ENCODE measurements at places on chromosomes 4 and X.

- DNase-seq: no peak
Observed at GRCh38 chr4:32624943-32625603, 1904.9 kb downstream of the PCDH7 start.

GRCh38 chrX:106734827-106735226, 8.3 kb downstream of the RNF128 start:
- no peak for DNase-seq

- DNase-seq: no peak
Observed at GRCh38 chr4:152785639-152786615, 6.2 kb downstream of the ARFIP1 start.

- DNase-seq: no peak
Observed at GRCh38 chr4:40150932-40151331, 45.9 kb upstream of the RHOH start.

- no peak for DNase-seq
Observed at GRCh38 chr4:83231620-83232076, 53.0 kb downstream of the COQ2 start.

GRCh38 chr4:74057588-74057987, 19.1 kb upstream of the CXCL3 start:
- no peak for DNase-seq

- no peak for DNase-seq
Observed at GRCh38 chr4:1337376-1337831, 9.6 kb upstream of the UVSSA start.

DNA sequence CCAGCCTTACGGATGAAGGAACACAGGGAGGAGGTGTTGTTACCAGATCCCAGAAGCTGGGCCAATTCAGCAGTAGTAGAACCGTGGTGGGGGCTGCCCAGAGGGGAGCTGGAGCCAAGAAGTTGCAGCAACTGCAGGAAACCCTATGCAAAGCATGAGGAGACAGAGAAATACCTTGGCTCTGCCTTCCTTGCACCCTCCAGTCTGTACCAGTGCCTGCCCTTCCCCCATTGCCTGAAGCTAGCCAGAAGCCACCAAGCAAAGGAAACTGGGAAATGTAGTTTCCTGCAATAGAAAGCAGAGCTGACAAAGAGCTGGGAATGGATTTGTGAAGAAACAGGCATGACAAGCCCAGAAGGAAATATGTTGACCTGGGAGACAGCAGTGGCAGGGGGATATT, 108.7 kb upstream of the FUNDC1 start:
- no peak for DNase-seq

DNA sequence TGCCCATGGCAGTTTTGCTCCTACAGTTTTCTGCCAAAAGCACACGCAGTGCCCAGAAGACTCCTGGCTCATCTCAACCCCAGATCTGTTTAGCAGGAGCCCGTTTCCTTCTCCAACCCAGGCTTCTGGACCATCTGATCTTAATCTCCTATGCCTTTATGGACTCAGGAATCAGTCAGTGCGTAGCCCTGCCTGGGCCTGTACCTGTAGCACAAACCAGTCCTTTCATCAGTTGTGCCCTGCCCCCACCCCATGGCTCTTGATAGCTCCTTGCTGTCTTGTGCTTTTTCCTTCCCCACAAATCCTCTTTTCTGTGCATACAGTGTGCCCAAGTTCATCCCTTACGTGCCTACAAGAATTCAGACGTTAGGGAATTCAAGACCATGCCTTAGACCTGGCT, 1.5 kb downstream of the ZNF718 start:
- DNase-seq: no peak

DNA sequence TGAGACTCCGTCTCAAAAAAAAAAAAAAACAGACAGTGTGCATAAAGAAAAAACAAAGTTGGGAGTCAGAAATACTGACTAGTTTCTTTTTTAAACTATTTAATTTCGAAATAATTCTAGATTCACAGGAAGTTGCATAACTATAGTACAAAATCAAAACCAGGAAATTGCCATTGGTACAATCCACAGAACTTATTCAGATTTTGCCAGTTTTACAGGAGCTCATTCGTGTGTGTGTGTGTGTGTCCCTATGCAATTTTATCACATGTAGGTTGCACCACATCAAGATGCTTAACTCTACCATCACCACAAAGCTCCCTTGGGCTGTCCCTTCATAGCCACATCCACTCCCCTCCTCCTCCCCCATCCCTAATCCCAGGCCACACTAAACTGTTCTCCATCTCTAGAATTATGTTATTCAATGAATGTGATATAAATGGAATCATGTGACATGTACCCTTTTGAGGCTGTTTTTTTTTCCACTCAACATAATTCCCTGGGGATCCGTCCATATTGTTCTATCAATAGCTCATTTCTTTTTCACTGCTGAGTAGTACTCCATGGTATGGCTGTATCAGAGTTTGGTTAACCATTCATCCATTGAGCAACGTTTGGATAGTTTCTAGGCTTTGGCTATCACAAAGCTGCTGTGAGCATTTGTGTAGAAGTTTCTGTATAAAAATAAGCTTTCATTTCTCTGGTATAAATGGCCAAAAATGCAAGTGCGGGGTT, 16.3 kb upstream of the DDX3X start:
- no peak for DNase-seq

DNA sequence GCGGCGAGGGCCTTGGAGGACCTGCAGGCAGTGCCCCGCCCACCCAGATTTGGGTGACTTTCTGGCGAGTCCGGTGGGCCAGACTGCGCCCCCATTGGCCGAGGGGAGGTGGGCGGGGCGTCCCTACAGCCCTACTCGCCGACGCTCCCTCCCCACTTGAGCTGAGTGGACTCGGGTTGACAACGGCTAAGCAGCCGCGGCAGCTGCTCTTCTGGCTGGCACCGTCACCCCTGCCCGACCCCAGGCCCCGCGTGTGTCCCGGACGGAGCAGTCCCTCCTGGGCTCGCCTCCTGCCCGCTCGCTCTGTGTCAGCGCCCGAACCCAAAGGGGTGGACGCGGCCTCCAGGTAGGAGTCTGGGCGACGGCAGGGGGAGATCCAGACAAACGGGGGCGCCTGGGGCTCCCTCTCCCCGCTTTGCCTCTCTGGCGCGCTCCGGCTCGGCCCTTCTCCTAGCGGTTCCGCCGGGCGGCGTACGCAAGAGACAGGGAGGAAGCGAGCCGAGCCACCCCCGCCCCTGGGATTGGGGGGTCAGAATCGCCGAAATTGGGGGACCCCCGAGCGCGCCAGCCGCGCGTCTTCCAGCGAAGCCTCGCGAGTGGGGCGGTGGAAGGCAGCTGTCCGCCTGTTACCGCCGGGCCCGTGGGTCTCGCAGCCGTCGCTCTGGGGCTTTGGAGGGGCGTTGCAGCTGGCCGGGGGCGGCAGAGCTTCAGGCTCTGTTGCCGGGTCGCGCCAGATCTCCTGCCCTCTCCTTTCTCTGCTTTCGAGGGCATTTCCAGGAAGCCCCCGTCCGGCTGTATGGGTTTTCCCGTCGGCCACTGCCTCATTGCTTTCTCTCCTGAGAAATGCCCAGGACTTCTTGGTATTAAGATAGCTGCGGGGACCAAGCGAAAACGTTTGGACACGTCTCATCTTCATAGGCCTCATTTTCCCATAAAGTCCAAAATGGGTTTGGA, 46.3 kb downstream of the STARD8 start:
- DNase-seq: no peak

DNA sequence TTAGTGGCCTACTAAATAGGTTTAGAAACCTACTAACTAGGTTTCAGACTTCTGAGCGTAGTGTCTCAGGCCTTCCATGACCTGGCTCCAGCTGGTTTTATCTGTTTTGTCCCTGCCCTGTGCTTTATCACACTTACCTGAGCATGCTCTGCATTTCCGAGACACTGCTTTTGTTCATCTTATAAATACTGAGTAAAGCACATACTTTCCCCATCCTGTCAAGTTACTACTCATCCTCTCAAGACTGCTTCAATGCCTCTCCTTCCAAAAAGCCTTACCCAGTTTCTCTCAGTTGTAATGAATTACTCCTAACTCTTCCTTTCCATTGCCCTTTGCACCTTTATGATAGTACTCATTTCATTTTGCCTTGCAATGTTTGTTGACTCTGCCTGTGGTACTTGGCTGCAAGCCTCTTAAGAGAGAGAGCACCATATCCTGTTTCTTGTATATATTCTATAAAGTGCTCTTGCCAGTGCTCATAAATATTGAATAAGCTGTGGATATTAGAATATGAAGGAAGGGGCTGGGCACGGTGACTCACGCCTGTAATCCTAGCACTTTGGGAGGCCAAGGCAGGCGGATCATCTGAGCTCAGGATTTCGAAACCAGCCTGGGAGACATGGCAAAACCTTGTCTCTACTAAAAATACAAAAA, 34.4 kb downstream of the SLAIN2 start:
- DNase-seq: no peak

- DNase-seq: no peak
Observed at GRCh38 chr4:39714166-39714565, 16.2 kb downstream of the UBE2K start.

DNA sequence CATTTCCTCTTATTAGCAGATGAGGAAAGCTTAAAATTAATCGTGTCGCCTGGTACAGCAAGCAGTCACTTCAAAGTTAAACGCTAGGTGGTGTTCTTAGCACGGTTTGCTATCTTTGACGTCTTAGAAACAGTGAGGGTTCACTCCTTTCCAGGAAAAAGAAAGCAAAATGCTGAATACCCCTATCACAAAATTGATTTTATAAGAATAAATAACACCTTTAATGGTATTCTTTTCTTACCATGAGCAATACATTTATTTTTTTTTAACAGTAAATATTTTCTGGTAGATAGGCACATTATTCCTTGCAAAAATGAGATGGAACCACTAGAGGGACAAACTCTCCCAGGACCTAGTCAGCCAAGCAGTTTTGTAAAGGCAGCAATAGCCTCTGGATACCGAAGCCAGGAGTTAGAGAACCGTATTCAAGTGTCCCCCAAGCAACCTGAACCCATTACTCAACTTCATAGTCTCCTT, 153.9 kb downstream of the KDR start:
- no peak for DNase-seq

GRCh38 chr4:47837094-47837907, 566 bp downstream of the CORIN start:
- no peak for DNase-seq

- no peak for DNase-seq
Observed at GRCh38 chr4:150321113-150321512, 242.9 kb downstream of the DCLK2 start.

GRCh38 chr4:1882850-1883271, 11.7 kb downstream of the NSD2 start:
- DNase-seq: no peak

- no peak for DNase-seq
Observed at GRCh38 chrX:70128071-70128470, 5.2 kb upstream of the IGBP1 start.

- DNase-seq: no peak
Observed at GRCh38 chr4:3386526-3386925, 55.2 kb upstream of the HGFAC start.

DNA sequence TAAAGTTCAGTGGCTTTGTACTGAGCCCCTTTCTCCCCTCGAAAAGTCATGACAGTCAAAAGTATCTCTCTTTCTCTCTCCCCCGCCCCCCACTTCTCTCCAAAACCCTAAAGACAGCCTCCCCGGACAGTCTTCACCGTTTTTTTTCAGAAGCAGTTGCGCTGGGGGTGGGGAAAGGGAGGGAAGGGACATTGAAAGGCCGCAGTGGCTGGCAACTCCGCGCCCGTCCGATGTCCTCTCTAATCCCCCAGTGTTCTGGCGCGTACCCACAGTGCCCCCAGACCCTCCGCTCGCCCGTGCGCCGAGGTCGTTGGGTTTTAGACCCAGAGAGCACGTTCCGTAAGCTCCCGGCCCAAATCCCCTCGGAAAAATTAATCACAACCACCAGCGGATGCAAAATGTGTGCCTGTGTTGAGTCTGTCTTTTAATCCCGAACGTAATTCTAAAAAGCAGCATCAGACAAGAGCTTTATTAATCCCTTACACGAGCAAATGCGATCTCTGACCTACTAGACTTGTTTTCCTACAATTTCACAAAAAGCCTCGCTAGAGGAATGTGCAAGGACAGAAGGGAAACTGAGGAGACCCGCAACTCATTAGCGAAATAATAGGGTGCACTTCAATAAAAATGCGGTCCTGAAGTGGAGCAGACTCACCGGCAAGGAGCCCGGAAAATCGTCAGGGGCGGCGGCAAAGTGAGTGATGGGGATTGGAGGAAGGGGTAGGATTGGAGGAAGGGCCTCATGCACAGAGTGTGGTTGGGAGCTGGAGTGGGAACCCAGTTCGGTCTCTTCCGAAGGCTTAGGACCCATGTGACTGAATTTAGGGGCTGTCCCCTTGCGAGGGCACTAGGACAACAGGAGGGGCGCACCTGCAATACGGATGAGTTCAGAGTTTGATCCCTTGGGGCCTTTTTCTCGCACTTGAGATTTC, 12.2 kb upstream of the PRDM8 start:
- no peak for DNase-seq

GRCh38 chr4:83012200-83012686, 1.6 kb upstream of the LIN54 start:
- no peak for DNase-seq

DNA sequence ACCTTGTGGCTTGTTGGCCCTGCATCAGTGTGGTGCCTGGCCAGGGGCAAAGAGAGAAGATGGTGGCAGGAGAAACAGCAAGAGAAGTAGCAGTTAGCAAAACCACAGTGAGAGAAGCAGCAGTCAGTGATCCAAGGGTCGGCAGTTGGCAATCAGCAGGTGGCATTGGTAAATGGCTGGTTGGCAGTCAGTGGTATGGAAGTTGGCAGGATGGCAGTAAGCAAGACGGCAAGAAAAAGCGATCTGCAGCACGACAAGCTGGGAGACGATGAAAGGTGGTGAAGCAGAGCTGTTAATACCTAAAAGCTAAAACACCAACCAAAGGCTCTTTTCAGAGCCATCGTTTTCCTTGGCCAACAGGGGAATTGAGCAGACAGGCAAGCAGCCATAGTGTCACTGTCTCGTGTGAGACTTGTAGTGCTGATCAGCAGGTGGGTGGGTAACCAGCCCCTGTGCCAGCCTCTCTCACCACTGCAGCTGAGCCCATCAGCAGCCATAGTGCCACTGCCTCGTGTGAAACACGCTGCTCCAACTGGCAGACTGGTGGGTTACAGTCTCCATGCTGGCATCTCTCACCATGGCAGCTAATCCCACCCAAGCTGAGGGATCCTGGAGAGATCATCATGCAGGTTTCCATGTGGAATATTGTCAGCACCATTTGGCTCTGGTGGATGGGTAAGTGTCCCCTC, 2078.4 kb downstream of the PCDH7 start:
- DNase-seq: no peak

- DNase-seq: no peak
Observed at GRCh38 chr4:2416564-2417225, 1.8 kb downstream of the ZFYVE28 start.

GRCh38 chrX:148523303-148524080, 23.1 kb downstream of the AFF2 start:
- no peak for DNase-seq

GRCh38 chr4:185018834-185019455, 655 bp downstream of the HELT start:
- no peak for DNase-seq

GRCh38 chr4:48329976-48330375, 11.4 kb upstream of the SLAIN2 start:
- DNase-seq: no peak

DNA sequence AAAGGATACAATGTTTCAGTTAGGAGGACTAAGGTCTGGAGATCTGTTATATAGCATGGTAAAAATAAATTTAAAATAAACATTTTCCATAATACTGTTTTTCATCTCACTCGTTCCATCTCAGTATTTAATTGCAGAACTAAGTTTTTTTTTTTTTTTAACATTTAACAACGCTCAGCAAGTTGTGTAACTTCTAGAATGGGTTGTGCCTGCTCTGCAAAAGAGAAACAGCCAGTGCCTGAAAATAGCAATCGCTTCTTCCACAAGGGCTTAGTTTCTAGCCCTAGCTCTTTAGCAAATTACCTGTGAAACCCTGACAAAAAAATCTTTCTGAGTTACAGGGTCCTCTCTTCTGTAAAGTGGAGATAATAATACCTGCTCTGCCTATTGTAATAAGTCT, 41.9 kb downstream of the CNGA1 start:
- DNase-seq: no peak

All from stimulated activated CD8-positive, alpha-beta memory T cell treated with anti-CD3 and anti-CD28 coated beads, Interleukin-7, amount 100 ng/mL, for 1 hour (primary cell).